ENCODE measurements at places on chromosomes 2 and 18.

DNA sequence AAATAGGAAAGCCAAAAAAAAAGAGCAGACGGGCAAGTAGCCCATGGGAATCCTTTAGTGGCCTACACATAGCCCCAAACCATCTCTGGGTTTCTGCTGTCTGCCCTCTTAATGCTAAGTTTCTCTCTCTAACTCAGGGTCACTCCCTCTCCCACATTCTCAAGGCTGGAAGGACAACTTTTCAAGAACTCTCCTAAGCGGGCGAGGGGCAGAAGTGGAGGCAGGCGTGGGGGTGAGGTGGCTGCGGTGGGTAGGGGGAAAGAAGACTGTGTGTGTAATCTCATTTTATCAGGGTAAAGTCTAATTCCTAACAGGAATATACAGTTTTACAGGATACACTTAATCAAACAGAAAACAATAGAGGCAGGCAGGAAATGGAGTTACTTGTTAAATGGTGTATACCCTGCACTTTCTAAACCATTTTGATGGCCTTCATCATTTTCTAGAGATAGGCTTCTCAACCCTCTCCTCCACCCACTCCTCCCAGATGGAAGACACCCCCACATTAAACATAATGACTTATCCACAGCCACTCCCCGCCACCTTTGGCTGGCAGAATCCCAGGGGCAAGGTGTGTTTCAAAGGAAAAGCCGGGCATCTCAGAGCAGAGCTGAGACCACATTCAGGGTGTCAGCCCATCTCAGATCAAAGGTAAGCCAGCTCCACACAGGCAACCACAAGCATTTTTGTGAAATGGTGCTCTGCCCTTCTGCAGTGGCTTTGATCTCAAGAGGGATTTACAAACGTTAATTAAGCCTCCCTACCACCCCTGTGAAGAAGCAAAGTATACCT is 6.8 kb downstream of the SMAD7 start:
- no peak for DNase-seq

GRCh38 chr2:121949271-121949670 is 193.8 kb downstream of the TSN start:
- no peak for DNase-seq

DNA sequence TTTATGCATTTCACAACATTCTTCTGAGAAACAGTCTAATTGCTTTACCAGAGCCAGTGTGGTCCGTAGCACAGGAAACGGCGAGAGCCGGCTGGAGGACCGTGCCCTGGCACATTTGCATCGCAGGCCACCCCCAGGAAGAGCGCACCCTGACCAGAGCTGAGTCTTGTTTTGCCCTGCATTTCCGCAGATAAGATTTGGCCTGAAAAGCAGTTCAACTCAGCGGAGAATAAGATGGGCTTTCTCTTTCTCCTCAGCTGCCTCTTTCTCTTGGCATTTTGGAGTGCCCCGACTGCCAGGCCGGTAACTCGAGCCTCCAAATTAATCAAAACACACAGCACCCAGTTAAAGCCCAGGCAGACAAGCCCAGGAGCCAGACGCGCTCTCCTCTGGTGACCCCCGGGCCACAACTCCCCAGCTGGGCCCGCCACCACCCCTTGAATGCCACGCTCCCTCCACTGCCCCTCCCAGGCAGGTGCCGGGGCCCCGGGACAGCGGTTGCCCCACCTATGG is 464 bp downstream of the COL4A4 start:
- no peak for DNase-seq

- no peak for DNase-seq
These were observed 330.1 kb downstream of the TDRD15 start for GRCh38 chr2:21453723-21454450.

DNA sequence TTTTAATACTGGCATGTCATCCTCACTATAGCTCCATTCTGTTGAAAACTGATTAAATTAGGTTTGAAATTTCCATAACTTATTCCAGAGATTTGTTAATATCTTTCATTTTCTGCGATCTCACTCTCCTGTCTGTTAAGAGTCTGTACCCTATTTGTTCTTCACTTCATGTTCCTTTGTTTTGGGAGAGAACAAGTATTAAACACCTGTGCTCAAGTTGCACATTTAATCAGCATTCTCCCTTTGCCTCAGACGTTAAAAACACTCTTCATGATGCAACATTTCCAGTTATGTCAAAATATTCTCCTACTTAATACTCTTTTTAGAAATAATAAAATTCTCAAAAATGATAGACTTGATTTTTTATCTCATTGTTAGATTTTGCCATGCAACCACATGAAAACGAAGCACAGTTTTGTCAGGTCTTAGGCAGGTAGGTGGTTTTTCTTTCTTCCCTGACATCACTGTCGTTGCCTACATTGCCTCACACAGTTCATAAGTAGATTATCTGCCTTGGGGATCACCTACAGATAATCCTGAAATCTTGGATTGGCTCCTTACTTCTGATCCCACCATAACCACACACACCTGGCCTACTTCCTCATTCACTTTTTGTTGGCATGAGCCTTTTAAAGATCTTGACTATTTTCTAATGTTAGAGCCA is 109.9 kb downstream of the GAREM1 start:
- DNase-seq: no peak

GRCh38 chr2:99569386-99569785 is 79.6 kb upstream of the REV1 start:
- no peak for DNase-seq

DNA sequence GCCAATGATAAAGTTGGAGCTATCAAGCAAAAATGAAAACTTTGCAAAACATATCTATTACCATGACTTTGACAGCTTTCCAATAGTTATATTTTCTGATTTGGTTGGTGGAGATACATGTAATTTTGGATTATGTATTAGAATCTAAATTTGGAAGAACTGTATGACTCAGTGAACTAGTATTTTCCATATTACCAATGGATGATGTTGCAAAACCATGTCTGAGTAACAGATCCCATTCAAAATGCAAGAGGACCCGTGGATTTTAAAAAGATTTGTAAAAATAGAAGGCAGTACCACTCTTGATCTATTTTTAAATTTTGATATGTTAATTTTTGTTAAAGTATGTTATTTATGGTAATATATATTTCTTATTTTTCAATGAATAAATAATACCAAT is 83.0 kb downstream of the TAF4B start:
- no peak for DNase-seq

DNA sequence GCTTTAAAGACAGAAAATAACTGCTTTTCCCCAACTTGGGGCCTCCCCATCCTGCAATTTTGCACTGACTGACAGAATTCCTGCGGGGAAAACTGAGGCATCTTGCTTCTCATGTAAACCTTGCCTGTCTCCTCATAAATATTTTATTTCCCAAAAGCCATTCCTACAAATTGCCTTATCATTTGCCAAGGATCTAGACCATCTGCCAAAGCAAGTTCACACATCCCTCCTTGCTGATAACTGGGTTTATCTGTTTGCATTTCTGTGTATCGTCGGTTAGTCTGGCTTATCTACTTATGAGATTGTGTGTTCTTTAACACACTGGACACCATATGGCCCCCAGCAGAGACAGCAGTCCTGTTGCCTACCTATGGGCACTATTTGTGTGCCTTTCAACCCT is 3.0 kb upstream of the CNGA3 start:
- DNase-seq: no peak

GRCh38 chr2:25270061-25270460 is 71.7 kb downstream of the DNMT3A start:
- no peak for DNase-seq

GRCh38 chr2:34785206-34785785 is 1186.2 kb upstream of the FAM98A start:
- no peak for DNase-seq

DNA sequence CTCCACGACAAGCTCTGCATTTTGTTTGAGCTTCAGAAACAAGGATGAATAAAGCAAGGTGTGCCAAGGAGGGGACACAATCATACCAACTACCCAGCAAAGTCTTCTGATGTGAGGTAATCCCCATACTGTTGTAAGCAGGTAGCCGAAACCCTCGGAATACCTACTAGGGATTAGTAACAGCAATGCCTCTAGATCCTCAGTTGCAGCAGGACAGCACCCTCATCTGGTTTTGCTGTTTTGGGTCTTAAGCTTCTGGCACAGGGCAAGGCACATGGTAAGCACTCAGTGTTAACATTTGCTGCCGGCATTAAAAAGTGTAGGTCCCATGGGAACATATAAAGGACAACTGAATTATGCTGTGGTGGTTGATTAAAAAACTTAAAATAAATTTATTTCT is 16.0 kb upstream of the LINC00305 start:
- DNase-seq: no peak

DNA sequence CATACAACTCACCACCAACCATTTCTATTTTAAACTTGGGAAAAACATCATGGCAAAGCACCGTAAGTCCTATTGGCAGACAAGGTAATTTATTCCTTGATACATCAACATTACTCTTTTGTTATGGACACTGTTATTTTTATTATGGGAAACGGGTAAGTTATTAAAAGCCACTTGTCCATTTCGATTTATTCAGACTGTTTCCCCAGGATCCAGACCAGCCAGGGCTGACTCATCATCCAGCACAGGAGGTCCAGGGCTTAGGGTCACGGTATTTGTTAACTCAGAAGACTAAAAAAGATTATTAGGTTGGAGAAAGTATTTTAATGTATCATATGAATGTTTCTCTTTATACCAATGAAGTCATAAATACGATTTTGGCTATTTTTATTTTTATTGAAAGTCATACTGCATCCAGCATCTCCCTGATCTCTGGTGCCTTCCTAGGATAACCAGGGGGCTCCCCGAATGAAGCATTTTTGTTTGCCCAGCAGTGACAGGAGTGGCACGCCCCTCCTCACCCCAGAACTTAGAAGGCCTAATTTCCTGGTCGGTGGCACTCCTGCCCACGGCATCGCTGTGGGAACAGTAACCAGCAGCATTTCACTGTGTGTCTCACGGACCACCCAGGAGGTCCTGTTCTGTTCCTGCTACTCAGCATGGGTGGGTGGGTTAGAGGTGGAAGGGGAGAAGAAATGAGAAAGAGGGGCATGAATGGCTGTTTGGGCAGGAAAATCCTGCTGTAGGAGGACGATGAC is 446.1 kb downstream of the EIPR1 start:
- DNase-seq: no peak

DNA sequence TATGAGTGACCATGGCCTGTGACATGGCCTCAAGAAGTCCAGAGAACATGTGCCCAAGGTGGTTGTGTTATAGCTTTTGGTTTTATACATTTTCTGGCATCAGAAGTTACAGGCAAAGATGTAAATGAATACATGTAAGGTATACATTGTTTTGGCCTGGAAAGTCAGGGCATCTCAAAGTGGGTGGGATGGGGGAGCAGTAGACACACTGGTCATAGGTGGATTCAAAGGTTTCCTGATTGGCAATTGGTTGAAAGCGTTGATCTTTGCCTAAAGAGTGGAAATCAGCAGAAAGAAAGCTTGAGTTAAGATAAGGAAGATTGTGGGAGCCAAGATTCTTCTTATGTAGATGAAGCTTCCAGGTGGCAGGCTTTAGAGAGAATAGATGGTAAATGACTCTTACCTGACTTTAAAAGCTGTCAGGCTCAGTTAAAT is 62.1 kb upstream of the DYNAP start:
- DNase-seq: no peak

- DNase-seq: no peak
These were observed 35.1 kb upstream of the NTSR2 start for GRCh38 chr2:11705063-11705462.

- no peak for DNase-seq
These were observed 83.6 kb downstream of the SESTD1 start for GRCh38 chr2:179181002-179181401.

DNA sequence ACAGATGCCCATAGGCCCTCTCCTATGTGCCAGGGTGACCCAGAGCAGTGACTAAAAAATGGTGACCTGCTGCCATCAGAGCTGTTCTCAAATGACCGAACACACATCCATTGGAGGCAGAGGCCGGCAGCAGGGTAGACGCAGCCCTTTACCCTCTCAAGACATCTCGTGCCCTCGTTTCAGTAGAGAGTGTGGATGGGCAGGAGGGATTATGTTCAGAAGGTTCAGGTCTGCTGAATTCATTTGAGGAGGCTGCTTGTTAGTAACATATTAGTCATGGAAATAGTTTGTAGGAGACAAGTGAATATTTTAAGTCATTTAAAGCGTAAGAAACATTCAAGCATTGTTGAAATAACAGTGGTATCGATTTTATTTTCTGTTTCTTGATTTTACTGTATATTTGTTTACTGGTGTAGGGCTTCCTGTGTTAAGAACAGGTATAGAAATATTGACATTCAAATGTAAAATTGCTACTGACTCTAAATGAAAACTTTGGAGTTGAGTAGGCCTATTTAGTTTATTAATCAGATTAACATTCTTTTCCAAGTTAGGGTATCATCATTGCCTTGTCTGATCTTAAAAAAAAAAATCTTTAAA is 82.6 kb downstream of the ZNF532 start:
- DNase-seq: no peak

DNA sequence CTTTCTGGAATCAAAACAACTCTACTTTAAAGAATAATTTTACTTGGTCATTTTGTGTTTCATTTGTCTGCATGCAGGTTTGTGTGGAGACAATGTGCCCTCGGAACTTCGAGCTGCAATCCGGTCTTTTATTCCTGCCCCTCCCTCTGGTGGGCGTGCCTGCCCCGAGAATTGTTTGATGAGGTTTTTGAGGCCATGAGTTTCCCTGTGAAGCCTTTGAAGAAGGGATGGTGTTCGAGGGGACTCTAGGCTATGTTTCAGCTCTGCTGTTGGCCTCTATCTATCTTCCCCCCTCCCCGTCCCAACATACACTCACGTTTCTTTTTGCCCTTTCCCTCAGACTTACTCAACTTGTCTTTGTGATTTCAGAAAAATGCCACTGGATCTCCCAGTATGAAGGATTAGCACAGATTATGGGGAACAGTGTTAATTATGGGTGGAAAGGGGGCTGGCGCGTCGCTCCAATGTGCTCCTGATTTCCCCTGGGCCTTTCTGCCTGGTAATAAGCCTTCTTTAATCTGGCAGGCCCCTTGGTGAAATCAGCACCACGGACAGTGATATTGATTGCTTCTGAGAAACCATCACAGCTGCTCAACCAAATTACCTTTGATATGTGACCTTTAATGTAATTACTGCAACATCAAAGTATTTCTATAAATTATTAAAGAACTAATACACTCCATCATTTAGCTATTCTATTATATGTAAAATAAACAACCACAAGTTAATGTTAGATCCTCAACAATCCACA is 82.2 kb downstream of the CELF4 start:
- DNase-seq: no peak

Measured in nucleus accumbens (tissue), 56 donors.